HCT116 (cell line): ENCODE measurements at places on chromosomes 6 and 20. TPM values are rescaled to one million over a fixed set of nuclear protein-coding genes. Genes with fewer than 3 reads are reported as not detected.

DNA sequence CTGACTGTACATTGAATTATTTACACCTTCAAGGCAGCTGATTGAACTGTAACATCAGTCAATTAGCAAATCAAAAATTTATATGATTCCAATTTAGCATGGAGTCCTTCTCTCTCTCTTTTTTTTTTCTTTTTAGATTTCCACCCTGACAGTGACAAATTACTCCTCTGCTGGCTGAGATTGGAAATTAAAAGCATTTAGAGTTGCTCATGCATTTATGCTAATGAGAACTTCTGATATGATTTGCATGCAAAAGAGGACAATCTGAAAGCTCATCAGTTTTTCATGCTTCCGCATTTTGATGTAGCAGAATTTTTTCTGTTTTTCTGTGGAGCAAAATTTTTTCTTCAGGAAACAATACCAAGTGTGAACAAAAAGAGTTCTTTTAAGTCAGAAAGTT lies 130.5 kb upstream of the NOX3 start:
- H3K4me3 ChIP-seq, result no peak overlapping the region
- no peak overlapping the region for H3K27ac ChIP-seq

DNA sequence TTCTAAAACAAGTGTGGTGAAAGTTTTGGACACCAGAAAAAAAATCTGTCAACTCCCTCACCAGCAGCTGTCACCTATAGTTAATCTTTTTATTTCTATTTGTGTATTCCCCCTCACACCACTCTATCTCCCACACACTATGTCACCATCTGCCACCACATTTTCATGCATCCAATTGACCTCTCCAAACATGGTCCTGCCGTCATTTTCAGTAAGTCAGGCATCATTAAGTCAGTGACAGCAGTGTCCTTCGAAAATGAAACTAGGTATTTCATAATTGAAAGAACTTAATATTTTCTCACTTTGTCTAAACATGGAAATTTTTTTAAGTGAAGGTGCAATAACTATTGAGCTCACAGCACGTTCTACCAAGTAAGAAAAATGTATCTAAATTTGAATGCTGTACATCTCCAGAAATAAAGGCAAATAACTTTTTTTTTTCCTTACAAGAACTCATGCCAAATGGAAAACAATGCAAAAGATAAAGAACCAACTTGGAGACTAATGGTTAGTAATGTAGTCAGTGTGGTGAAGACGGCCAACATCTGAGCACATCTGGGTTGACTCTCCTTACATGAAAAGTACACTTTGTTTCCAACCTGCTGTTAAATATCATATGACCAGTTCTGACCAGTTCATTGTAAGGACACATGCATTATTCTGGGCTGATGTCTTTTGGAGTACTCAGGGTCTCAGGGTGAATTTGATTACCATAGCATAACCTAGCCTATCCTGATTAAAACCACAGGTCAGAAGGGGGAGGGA lies 623.3 kb upstream of the MANEA start:
- H3K27ac ChIP-seq, result no peak overlapping the region
- H3K27me3 ChIP-seq, result no peaks in the 10 kb centered on the region
- H3K4me1 ChIP-seq, result no peaks in the 10 kb centered on the region
- no peak for DNase-seq
- no peaks in the 10 kb centered on the region for H3K36me3 ChIP-seq
- H3K4me3 ChIP-seq, result no peak overlapping the region

DNA sequence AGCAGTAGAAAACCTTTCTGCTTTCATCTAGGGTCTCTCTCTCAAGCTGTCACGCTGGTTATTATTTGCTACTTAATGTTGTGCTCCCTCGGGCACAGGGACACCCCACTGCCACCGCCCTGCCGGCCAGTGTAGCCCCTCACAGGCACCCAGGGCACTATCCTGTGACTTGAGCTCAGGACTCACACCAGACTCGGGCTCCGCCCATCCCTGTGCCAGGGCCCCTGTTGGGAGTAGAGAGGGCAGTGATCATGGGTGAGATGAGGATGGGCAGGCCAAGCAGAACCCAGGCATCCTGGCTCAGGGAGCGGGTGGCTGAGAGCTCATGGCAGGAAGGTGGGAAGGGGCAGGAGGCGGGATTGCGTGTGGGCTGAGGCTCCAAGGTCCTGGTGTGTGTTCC lies 371.9 kb downstream of the ZFAND3 start:
- no peaks in the 10 kb centered on the region for H3K36me3 ChIP-seq
- H3K27me3 ChIP-seq, result no peaks in the 10 kb centered on the region
- H3K27ac ChIP-seq, result no peak overlapping the region
- H3K4me1 ChIP-seq, result no peaks in the 10 kb centered on the region
- H3K4me3 ChIP-seq, result no peak overlapping the region

DNA sequence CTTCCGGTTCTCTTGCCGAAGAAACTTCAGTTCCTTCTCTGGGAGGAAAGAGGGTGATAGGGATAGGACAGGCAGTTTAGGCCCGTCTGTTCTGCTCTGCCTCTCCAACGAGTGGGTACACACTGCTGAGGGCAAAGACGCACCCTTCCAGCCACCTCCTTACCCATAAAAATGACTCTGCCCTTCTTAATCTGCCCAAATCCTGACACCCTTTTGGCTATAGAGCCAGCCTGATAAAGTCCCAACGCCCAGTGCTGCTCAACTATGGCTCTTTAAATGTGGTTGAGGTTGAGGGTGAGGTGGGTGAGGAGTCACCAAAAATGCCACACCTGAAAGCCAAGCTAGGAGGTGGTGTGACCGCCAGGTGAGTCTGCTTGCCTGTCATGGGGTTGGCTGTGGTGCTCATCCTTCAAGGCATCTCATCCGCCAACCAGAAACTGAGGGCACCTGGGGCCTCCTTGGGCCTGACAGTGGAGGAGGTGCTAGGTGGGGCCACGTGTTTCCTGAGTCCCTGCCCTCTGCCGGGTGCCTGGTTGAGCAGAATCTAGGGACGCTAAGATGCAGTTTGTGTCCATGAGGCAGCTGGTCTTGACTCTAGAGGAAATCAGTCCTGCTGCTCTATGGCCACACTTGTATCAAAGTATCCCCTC lies 16.3 kb downstream of the CCDC167 start:
- H3K4me1 ChIP-seq, result no peaks in the 10 kb centered on the region
- H3K36me3 ChIP-seq, result peaks cover 2% of the 10 kb centered on the region; the same call in 1 of the 2 replicates
- no peaks in the 10 kb centered on the region for H3K27me3 ChIP-seq
- H3K4me3 ChIP-seq, result no peak overlapping the region
- H3K27ac ChIP-seq, result no peak overlapping the region

Gene TNFRSF6B
- total RNA-seq, result 147 TPM

Gene ITPR3
- total RNA-seq, result 103 TPM
